HL-60 (cell line): ENCODE measurements at places on chromosomes 12 and 14.

GRCh38 chr14:64990296-64990695 is 3.6 kb downstream of the FNTB start:
- DNase-seq, result no peak

DNA sequence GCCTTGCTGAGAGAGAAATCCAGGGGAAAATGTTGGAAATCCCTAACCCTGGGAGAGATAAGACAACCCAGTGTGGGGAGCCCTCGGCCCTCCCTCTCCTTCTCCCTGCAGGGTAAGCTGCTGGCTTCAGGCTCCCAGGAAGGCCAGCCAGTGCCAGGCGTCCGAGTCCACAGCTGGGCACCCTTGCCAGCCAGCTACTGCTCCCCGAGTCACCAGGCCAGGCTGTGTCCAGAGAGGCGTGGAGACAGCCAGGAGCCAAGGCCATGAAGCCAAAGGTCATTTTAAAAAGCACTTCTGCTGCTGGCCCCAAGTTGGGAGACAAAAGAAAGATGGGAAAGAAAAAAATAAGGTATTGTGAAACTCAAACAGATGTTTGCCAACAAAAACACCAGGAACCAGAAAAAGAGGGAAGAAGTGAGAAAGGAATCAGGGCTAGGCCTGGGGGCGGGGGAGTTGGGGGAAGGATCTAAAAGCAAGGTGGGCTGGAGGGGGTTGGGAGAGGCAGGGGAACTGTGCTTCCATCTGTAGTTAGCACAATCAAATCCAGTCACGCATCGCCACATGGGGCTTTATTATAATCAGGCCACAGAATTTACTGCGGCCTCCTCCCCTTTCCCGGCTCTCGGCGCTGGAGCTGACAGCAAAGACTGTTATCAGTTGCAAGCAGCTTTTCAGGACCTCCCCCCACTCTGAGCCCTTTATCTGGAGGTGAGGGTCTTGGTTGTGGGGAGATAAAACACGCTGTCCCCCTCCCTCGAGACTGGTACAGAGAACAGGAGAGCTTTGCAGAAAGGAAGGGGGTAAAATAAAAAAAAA is 33.5 kb downstream of the RBM19 start:
- DNase-seq, result no peak

DNA sequence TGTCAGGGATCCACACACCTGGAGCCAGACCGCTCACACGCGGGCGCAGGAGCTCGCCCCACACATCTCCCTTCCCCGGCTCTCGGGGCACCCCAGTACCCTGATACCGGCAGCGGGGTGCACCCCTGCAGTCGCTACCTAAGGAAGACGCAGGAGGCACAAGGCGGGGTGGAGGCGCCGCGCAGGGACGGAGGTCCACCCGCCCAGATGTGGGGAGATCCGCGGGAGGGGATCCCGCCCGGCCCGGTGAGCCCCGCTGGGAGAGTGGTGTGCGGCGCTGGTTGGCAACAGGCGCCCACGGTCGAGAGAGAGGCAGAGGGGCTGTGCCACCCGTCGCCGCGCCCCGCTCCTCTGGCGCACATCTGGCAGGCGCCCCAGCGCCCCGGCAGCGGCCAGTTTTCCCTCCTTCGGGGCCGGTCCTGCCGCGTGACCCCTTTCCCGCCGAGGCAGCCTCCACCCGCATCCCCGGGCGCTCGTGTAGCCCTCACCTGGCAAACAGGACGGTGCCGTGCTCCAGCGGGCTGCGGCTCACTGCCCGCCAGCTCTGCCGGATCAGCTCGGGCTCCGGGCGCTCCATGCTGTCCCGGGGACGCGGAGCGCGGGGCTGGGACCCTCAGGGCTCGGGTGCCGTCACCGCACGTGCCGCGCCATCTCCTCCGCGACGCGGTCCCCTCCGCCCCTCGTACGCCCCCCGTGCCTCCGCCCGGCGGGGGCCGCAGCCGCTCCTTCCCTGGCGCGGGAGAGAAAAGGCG is 469 bp downstream of the NGB start:
- no peak for DNase-seq

DNA sequence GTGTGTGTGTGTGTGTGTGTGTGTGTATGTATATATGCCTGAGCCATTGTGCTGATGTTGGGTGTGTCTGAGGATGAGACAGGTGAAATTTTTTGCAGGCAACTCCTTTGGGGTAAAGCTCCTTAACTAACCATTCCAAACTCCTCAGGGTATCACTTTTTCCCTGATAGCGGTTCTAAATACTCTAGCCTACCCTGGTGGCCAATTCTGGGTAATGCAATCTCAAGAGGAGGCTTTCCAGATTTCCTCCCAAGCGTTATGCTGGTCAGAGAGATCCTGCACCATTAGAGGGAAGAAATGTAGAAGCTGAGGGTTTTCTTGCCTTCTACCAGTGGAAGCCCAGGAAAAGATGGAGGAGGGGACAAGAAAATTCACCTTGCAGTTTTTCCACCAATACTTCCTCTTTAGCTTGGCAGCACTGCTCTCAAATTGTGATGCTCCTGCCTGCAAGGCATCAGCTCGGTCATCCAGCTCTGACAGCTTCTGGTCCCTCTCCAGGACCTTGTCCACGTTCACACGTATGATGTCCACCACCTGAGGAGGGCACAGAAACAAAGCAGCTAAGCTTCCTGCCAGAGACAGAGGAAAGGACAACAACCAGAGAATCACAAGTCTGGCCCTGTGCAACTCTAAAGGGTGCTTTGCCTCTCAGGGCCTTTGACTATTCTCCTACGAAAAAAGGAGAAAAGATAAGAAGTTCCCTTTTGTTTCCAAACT is 4.9 kb downstream of the VAMP1 start:
- peak; percentile 58 for DNase-seq

DNA sequence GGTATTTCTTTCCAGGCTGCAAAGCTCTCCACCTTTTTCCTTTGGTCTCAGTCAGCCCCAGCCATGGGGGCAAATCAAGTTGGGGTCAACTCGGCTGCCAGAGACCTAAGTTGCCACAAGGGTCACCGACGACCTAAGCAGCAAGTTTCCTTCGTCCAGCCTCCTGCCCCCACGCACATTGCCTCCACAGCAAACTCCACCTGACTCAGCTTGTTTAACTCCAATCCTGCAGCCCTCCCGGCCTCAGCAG is 767 bp upstream of the KCNMB4 start:
- no peak for DNase-seq

DNA sequence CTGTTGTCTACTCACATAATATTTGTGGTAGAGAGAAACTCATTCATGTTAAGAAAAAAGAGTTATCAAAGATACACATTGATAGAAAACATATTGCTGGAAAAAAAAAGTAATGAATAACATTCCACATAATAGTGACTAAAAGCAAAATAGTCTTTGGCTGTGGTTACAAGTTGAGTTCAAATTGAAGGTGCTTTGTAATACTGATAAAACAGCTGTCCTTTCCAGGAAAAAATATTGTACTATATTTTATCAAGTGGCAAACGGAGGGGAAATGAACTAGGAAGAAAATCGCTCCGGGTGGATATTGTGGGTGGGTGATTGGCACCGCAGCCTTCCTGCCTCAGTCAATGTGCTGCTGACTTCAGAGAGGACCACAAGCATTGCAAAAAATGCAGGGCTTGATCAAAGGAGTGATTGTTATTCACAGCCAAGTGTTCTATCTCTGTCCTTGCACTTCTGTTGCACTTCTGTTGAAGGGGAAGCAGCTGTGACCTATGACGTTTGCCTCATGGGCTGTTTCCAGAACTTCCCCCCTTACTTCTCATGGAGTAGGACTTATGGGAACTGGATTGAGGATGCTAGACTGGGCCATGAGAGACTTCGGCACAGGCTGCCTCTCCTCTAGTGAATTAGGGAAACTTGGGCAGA is 114.4 kb downstream of the VRK1 start:
- no peak for DNase-seq

GRCh38 chr12:126535971-126536370 is 1470.7 kb downstream of the AACS start:
- no peak for DNase-seq

GRCh38 chr12:107099917-107100316 is 6.6 kb upstream of the CRY1 start:
- DNase-seq, result no peak

DNA sequence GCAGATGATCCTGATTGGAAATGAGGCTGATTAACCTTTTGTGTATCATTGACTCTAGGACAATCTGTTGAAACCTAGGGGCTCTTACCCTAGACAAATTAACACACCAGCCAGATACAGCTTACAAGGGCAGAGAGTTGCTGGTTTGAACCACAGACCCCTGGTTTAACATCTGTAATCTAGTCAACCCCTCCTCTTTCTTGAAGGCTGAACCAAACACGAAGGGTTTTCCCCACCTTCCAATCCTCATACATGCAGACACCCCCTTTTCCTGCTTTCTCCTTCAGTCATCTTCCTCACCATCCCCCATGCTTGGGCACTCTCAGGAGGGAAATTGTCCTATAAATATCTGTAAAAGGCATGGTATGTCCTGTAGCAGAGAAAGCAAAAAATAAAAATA is 126.0 kb upstream of the HIF1A start:
- DNase-seq, result no peak

GRCh38 chr12:27366621-27367020 is 34.0 kb downstream of the BMAL2 start:
- DNase-seq, result no peak

DNA sequence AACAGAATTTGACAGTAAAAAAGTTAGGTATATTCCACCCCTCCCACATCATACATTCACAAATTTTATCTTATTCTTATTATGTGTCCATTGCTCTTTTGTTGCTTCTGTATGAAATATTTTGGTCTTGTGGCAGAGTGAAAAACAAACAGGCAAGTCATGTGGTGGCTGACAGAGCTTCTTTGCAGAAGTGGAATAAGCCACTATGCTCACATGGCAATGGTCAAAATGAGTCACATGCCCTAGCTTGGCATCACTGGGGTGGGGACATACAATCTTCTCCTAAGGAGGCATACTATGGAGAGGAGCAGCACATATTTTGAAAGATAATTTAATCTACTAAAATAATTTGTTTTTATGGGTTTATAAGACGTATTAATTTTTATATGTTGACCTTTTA is 27.7 kb upstream of the CMA1 start:
- DNase-seq, result peak; percentile 28

- no peak for DNase-seq
Observed at GRCh38 chr14:22184157-22184829, 404.7 kb downstream of the DAD1 start.

DNA sequence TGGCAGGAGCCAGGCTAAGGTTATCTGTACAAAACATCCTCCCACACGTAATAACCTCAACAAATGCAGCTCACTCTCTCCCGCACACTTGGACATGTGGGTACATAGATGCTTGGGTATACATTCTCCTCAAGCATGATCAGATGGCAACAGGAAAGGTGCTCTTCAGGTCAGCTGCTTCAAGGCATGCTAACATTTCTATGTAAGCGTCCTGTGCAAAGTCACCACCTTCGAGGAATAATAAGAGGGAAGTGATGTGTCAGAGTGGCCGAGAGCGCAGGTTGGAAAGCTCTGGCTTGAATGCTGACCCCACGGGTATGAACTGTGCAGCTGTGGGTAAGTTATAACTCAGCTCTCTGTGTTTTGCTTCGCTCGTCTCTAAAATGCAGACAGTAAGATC is 24.2 kb upstream of the SLC6A12 start:
- no peak for DNase-seq

- no peak for DNase-seq
Observed at GRCh38 chr12:101962486-101962885, 85.1 kb downstream of the DRAM1 start.

- no peak for DNase-seq
Observed at GRCh38 chr14:24258548-24259265, 4.3 kb downstream of the TGM1 start.

GRCh38 chr12:63955831-63956666 is 111.5 kb downstream of the SRGAP1 start:
- DNase-seq, result peak; percentile 77

- DNase-seq, result no peak
Observed at GRCh38 chr12:91332302-91332701, 149.7 kb upstream of the DCN start.

GRCh38 chr14:95225251-95225887 is 68.0 kb upstream of the DICER1 start:
- no peak for DNase-seq

GRCh38 chr12:89791286-89791685 is 82.6 kb upstream of the ATP2B1 start:
- no peak for DNase-seq

- no peak for DNase-seq
Observed at GRCh38 chr14:61360796-61361525, 39.6 kb downstream of the PRKCH start.

DNA sequence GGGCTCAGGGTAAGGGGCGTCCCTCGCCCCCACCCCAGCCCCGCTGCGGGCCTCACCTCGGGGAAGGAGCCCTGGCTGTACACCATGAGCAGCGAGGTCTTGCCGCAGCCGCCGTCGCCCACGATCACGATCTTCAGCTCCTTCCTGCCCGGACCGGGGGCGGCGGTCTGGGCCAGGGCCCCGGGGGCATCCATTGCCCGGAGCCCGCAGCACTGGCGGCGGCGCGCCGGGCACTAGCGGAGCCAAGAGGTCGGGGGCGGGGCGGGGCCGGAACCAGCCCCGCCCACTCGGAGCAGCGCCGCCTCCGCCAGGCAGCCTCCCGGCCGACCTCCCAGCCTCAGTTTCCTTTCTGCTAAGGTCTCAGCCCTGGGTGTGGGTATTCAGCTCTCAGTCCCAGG is at the start of gene RHOF:
RHOF (minus strand) TSS at position 249 of the 398 bp plus-strand sequence; CDS start at position 194, 55 bp downstream.
- DNase-seq, result no peak

- DNase-seq, result no peak
Observed at GRCh38 chr14:76784881-76785280, 23.6 kb downstream of the VASH1 start.

GRCh38 chr12:93657071-93657470 is 20.1 kb upstream of the CRADD start:
- DNase-seq, result no peak

DNA sequence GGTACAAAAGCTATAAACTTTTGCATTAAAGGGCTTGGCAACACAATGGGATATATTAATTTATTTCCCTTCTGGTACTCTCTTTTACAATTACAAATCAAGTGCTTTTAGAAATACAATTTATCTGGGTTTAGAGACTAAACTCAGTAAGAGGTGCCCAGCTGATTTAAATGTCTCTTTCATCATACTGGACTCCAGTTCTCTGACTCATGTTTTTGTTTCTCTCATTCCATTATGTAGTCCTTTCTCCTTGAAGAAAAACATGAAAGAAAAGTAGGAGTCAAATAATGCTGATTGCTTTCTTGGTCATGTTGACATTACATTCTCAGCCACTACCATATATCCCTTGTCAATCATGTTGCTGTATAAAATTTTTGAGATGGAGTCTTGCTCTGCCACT is 36.3 kb upstream of the CFL2 start:
- no peak for DNase-seq

- no peak for DNase-seq
Observed at GRCh38 chr14:100828031-100828769, 2.3 kb downstream of the MEG3 start.

- no peak for DNase-seq
Observed at GRCh38 chr12:43132291-43132690, 419.7 kb downstream of the ADAMTS20 start.

DNA sequence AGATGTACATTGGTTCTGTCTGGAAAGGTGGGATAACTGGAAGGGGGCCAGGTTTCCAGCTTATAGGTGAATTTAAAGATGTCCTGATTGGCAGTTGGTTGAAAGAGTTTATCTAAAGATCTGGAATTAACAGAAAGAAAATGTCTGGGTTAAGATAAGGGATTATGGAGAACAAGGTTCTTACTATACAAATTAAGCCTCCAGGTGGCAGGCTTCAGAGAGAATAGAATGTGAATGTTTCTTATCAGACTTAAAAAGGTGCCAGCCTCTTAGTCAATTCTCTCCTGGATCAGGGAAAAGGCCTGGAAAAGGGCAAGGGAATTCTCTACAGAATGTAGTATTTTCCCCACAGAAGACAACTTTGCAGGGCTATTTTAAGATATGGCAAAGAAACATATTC is 53.1 kb downstream of the CNTN1 start:
- no peak for DNase-seq
